ENCODE measurements at places on chromosomes 16 and 17.

GRCh38 chr16:4987580-4988374 is 29.6 kb downstream of the SEC14L5 start:
- DNase-seq: no peak

- DNase-seq: no peak
Observed at GRCh38 chr17:2075336-2076086, 20.6 kb downstream of the HIC1 start.

DNA sequence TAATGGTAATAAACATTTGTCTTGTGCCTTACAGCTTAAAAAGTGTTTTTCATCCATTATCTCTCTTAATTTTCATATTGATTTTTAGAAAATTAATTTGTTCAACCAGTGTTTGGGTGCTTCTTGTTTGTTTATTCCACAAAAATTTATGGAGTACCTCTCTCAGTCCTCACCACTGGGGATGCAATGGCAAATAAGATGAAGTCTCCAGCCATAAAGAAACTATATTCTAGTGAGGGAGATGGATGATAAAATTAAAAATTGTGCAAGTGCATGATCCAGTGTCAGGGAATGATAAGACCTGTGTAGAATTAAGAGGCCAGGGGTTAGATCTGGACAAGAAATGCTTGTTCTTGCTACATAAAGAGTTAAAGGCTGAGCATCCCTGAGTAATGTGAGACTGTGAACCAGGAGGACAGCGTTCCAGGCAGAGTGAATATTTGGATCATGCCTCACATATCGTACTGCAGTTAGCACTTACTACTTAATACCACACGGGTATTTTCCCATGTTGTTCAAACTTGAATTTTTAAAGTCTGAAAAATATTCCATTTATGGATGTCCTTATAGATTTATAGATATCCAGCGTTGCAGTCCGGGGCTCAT is 535.7 kb upstream of the HSBP1 start:
- no peak for DNase-seq

GRCh38 chr16:48231727-48232492 is 12.2 kb upstream of the LONP2 start:
- DNase-seq: no peak

DNA sequence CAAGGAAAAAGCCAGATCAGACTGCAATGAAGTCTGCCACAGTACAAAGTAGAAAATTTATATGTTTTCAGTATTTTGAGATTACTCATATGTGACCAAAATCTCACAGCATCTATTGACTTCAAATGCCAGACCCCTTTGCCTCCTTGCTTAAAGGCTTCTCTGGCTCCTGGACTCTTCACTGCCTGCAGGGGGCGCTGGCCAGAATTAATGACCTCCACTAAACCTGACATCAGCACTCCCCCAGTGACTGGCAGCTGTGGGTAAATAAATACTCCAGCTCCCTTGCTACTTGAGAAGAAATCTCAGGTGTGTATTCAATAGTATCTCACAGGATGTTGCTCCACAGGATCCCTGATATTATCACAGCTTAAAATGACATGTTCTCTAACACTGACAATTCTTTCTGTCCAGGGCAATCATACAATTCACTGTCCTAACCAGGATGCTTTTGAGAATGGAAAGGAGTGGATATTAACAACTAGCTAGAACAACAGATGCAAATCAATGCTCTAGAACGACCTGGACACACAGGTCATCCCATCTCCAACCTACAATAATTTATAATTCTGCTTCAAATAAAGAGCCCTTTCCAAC is 4.0 kb downstream of the BECN1 start:
- peak; percentile 38 for DNase-seq

GRCh38 chr17:46024590-46024989 is 25.5 kb downstream of the STH start:
- no peak for DNase-seq

DNA sequence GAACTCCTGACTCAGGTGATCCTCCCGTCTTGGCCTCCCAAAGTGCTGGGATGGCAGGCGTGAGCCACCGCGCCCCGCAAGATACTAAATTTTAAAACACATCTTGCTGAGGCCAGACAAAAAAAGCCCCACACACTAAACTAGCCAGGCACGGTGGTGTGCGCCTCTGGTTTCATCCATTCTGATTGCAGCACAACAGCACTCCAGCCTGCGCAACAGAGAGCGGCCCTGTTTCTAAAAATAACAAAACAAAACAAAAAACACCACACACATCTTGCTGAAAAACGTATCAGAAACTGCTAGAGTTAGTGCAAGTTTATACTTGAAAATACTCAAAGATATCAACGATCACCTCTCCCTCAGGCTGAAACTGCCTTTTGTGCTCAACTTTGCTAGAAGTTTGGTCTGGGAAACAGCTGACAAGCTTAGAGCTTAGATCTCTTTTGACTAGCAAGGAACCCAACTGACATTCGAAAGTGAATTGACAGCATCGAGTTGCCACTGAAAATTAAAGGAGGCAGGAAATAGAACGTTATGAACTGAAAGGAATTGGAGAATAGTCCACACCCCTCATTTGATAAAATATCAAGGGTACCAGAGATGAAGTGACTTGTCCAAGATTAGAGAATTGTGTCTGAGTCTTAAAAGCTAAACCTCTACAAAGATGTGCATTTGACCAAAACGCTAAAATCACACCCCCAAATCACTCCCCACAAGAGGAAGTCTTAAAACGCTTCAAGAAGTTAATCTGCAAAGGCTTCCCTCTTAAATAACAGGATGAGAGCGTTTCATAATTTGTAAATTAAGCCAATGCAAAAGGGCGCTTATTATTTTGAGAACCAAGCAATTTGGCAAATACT is 908 bp downstream of the COG4 start:
- DNase-seq: no peak

DNA sequence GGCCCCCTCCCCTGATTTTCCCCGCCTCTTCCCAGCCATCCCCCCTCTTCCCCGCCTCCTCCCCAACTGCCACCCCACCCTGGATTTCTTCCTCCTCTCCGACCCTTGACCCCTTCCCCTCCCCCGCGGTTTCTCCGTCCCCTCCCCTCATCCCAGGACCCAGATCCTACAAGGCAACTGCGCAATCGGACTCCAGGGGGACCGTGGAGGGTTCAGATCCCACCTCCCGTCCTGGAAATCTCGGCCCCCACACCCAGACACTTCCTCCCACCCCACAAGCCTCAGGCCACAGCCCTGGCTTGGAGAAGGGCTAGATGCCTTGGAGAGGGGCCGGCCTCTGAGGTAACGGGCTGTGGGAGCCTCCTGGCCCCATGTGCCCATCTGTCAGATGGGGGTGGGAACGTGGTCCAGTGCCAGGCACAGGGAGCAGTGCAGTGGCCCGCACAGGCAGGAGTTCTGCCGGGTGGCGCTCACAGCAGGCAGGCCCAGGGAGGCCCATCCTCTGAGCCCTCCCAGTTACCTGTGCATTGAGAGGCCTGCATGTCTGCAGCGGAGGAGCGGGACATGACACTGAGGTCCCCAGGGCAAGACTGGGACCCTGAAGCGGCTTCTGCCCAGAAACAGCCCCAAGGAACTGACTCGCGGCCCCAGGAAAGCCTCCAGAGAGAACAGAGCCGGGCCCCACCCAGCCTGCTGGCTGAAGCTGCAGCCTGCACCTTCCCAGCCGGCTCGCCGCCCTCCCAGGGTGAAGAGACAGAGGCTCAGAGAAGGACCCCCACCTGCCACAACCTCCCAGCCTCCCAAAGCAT is 16.7 kb downstream of the ZNF423 start:
- DNase-seq: no peak

DNA sequence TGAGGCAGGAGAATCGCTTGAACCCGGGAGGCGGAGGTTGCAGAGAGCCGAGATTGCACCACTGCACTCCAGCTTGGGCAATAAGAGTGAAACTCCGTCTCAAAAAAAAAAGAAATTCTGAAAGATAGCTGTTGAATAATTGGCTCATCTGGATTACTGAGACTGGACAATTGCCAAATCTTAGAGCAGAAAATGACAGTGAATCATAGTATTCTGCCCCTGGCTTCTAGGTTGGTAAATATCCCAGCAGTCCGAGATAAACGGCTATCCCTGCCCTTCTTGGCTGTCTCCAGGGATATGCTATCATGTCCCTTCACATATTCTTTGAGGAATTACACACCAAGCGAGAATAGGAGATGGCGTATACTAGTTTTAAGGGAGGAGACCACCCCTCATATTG is 35.5 kb upstream of the METTL16 start:
- DNase-seq: no peak

- no peak for DNase-seq
Observed at GRCh38 chr17:63019138-63019873, 53.3 kb downstream of the TANC2 start.

- no peak for DNase-seq
Observed at GRCh38 chr16:11359370-11359769, 14.1 kb downstream of the RMI2 start.

GRCh38 chr17:47674499-47674898 is 19.5 kb upstream of the TBKBP1 start:
- no peak for DNase-seq

- DNase-seq: no peak
Observed at GRCh38 chr17:33261820-33262219, 31.3 kb downstream of the ASIC2 start.

DNA sequence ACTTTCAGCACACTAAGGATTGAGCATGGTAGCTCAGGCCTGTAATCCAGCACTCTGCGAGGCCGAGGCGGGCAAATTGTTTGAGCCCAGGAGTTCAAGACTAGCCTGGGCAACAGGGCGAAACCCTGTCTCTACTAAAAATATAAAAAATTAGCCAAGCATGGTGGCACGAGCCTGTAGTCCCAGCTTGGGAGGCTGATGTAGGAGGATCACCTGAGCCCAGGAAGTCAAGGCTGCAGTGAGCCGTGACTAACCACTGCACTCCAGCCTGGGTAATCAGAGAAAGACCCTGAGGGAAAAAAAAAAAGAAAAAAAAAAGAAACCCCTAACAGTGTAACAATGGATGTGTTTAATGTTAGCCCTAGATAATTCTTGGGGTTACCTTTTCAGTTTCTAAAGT is 24.0 kb downstream of the PARN start:
- no peak for DNase-seq

- no peak for DNase-seq
Observed at GRCh38 chr16:15708096-15708495, 58.1 kb downstream of the NDE1 start.

GRCh38 chr16:1964506-1965395 is at the start of gene RPS2:
TSS of gene RPS2 (minus strand) at chr16:1964826. CDS start at chr16:1964625, 201 bp downstream.
- peak; percentile 99 for DNase-seq

DNA sequence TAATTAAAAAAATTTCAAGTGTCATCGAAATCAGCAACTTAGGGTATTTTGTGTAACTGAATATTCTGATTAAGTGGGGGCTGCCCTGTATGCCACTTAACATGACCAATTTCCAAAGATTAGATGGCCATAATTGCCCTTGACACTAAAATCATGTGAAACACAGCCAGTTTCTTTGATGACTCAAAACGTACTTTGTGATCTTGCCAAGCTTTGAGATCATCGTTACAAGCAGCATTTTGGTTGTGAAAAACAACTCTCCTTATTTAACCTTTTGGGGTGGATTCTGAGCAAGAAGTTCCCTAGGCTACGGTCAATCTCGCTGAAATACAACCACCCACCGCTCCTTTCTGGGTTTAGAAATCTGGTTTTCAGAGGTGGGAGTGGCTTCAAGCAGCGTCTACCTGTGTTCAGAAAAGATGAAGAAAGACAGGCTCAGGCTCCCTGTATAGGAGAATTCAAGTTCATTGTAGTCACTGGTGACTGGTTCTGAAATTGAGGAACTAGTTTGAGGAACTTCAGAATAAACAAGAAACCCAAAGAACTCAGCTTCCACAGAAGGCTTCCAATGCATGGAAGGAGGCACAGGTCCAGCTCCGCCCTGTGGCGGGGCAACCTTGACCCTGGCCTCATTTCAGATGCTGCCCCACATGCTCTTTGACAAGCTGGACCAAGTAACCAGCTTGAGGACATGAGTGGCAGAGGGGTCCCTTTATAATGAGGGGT is 9.4 kb downstream of the MAP3K14 start:
- no peak for DNase-seq

- no peak for DNase-seq
Observed at GRCh38 chr17:45130681-45131615, 1.4 kb downstream of the PLCD3 start.

Data from stimulated activated CD4-positive, alpha-beta T cell treated with anti-CD3 and anti-CD28 coated beads, Interleukin-1b, Interleukin-23, amount 100 ng/mL, for 1 hour (primary cell).